ENCODE measurements at places on chromosomes 2 and 18.

GRCh38 chr2:38462121-38462661 is 85.1 kb upstream of the ATL2 start:
- DNase-seq: no peak

DNA sequence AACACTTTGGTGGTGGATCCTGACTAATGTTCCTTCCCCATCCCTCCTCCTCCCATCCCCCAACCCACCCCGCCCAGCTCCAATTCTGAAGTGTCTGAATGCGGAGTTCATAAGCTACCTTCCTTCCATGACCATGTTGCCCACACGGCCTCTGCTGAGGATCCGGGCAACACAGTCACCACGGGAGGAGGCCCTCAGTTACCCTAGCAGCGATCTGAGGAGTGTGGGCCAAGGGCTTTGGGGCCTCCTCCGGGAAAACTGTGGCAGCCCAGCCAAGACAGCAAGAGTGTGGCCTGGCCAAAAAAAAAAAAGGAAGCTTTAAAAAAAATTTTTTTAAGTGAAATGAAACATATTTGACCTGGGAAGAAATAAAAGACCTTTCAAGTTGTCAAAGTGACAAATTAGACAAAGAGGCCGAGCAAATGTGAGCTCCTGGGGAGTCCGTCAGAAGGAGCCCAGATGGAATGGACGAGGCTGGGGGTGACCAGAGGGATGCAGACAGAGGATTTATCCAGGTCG is 169.0 kb upstream of the PKDCC start:
- no peak for DNase-seq

GRCh38 chr2:202545523-202545922 is 89.2 kb upstream of the FAM117B start:
- DNase-seq: no peak

DNA sequence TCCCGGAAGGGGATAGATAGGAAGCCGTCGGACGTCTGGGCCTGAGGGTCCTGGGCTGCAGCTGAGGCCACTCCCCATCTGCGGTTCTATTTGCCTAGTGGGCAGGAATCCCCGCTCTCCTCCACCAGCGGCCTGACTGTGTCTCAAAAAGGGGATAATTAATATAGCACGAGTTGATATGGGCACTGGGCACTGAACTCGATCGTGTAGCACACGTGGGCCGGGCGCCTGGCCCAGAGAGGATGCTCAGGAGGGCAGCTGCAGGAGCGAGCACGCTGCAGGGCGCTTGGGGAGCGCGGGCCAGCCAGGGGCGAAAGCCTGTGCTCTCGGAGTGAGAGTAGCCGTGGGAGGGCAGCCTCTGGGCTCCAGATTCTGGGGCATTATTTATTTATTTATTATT is 8.8 kb upstream of the GBX2 start:
- no peak for DNase-seq

- no peak for DNase-seq
These were observed 13.2 kb downstream of the USP40 start for GRCh38 chr2:233553366-233553765.

DNA sequence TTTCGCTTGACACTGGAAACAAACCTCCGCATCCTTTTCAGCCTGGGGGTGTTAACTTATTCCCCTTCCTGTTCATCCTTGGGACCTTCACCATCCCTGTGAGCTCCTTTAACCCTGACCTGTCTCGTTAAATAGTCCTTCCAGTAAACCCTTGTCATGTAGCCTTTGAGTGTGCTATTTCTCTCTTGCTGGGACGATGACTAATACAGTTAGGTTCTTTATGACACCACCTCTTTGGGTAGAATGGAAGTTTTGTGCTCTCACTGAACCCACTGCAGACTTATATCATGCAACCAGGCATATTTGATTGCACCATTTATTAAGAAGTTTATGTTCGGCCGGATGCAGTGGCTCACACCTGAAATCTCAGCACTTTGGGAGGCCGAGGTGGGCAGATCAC is 40.5 kb upstream of the GAREM1 start:
- DNase-seq: no peak

- peak; percentile 19 for DNase-seq
These were observed 36.2 kb downstream of the THADA start for GRCh38 chr2:43559391-43560230.

DNA sequence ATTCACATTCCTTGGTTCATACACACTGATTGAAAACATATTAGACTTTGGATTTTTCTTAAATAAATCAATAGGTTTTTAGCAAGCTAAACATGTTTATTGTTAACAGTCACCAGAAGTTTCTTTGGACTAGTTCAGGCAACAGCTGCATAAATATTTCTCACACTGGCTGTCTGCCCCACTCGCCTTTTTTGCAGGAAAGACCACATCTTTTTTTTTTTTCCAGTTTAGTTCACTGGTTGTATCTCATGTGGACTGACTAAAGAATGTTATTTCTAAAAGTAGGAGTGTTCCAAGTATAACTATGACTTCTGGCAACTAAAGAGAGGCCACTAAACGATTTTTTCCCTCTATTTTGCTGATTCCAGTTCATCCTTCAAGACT is 31.1 kb downstream of the SLC40A1 start:
- no peak for DNase-seq

DNA sequence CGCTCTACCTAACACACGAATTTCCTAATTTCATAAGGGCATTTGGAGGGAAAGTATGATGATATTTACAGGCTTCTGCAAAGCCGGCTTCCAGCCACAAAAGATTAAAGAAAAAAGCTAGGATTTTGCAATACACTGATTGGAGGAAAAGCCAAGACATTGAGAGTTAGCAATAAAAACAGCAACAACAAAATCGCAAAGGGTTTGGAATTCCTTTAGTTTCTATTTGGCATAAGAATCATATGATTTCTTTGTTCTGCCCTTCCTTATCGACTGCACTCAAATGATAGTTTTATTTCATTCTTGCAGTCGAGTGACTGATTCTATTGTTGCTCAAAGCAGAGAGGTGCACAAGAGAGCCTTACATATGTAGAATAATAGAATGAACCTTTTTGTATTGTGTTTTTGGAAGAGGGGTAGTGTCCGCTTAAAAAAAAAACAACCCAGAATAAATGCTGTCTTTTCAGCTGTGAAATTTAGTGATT is 3.9 kb upstream of the ZNF532 start:
- DNase-seq: no peak

DNA sequence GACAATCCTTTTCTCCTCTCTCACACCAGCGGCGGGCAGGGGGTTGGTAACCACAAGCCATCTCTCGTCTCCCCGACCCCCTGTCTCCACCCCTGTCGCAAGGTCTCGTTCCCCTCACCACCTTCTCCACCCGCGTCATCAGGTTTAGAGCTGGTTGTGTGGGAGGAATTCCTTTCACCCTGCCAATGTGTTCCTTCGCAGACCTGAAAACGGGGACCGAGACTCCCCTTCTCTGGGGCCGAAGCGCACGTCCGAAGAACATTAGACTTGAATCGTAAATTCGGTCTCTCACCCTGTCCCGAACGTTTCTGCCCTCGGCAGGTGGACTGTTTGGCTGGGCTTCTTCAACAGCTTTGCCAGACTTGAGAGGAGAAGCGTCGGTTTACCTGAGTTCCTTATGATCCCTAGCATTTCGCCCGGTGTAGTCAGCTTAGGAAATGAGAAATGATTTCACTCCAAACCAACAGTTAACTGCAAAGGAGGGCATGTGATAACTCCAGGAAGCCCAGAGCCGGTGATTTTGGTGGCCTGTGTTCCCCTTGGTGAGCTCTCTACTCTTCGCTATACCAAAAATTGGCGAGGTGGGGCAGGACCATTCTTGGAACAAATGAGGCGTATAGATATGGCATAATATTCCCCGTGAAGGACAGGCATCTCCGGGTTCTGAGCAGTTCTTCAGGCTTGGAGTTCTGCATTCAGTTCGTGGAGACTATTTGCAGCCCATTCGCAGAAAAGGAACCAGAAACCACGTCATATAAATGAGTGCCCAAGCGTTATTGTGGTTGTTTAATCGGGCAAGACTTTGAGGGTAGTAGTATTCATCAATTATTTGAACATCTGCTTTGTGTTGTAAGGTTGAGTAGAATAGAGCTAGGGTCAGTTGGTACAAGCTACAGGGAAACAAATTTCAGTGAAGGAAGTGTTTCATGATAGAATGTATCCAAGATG is 694 bp downstream of the CFAP36 start:
- no peak for DNase-seq

All from GM06990 (cell line).